ENCODE measurements at places on chromosomes 3 and 15.

GRCh38 chr15:63218100-63218808 lies 28.8 kb downstream of the RAB8B start:
- no peak for DNase-seq

GRCh38 chr3:34382859-34383258 lies 584.4 kb downstream of the PDCD6IP start:
- no peak for DNase-seq

DNA sequence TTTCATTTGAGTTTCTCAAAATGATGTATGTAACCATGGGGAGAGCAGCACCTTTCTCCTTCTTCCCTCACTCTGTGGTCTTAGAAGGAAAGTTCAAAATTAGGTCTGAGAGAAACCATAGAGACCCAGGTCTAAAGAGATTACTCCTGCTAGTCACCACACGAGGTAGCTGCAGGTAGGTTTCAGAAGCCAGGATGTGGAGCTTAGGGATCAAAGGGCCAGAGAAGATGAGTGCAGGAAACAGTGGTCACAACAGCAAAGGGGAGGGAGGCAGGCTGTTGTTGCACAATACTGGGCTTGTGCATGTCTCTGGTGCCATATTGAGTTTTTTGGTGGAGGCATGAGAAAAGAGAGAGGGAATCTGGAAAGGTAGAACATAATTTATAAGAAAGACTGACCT lies 583.6 kb downstream of the AGBL1 start:
- DNase-seq = no peak

- DNase-seq = no peak
These were observed 891.4 kb downstream of the NTRK3 start for GRCh38 chr15:87365186-87365585.

DNA sequence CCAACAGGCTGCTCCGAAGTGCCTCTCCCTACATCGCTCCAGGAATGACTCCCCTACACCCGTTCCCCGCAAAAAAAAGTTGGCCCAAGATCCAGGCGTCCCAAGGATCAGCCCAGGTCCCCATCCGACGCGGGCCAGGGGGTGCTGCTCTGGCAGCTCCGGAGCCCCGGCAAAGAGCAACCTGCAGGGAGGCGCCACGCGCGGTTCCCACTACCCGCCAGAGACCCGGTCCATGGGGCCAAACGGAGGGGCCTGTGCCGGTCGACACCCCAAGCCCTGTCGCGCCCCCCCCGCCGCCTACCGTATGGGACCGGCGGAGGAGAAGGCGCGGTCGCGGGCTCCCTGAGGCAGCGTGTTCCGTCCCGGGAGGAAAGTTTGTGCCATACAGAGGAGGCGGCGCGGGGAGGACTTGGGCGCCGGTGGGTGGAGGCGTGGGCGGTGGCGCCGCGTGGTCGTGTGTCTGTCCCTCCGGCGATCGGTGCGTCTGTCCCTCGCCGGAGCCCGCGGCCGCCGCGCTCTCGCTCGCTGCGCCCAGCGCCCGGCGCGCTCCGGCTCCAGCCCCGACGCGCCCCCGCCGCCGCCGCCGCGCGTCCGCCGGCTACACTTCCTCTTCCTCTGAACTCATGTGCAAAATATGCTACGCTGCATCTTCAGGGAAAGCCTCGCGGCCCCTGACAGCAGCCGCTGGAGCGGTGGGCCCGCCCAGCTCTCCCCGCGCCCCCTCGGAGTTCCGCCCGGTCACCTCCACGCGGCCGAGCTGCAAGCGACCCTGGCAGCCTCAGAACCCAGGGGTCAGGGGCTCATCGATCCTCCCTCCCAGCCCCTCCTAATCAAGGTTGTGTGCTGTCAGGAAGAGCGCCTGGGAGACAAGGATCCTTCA lies at the start of gene RFTN1:
Gene RFTN1 (minus strand): TSS at position 559 of the 880 bp plus-strand sequence. CDS start 19,830 bp downstream, outside the sequence.
- no peak for DNase-seq

DNA sequence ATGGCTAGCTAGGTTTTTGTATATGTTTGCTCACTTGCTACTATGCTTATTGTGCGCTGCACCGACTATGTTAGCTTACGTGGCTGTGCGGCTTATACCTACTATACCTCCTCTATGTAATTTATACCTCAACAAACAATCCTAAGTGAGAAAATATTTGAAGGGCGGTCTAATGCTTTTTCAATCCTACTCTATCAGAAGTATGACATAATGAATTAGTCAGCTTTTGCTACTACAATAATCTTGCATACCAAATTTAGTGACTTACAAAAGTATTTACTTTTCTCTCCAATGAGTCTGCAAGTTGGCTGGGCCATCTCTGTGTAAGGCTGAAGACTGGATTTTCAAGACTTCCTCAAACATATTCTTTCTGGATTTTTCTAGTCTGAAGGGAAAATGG lies 391.2 kb upstream of the NECTIN3 start:
- DNase-seq = no peak

DNA sequence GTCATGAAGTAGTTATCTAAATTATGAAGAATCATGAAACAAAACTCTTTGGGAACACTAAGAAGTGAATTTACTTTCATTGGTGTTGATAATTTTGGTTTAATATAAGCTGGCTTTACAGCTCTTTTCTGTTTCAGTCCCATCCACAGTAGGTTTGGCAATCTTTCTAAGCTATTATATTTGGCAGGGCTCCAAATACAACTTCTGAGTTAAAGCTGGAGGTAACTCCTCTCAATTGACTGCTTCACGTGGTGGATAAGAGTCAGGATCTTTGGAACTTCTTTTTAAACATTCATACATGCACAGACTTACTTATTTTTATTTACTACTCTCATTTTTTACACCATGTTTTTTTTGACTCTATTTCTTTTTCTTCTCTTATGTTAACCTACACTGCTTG lies 106.5 kb upstream of the EPHA3 start:
- DNase-seq = no peak

DNA sequence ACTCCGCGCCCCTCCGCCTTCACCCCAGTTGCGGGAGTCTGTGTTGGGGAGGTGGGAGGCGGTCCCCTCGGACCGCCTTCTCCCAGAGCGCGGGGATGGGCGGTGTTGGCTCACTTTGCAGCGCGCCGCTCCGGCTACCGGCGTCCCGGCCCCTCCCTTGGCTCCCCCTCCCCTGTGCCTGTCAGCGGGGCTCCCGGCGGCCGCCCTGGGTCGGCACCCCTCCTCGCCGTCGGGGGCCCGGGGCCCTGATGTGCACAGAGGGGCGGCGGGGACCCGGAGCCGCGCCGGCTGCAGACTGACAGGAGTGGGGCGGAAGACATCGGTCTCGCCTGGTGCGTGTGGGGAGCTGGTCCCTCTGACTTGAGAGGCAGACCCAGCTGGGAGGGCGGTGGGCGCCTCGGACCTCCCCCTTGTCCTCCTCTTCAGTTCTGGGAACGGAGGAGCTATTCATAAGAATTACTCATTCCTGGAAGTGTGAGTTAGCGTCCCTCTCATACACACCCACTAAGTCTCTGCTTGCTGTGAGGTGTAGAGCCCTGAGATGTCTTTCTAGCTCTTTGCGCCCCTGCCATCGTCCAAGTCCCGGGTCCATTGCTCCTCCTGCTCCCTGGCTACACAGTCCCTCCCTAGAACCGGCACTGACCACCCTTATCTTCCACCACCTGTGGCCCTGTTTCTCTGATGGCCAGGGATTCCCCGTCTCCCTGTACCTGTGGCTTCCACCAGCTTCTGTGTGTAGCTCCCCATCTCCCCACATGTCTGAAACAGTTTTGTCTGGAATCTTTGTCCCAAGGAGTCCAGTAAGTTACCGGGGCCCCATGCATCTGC lies 42.3 kb upstream of the ROPN1 start:
- DNase-seq = no peak

DNA sequence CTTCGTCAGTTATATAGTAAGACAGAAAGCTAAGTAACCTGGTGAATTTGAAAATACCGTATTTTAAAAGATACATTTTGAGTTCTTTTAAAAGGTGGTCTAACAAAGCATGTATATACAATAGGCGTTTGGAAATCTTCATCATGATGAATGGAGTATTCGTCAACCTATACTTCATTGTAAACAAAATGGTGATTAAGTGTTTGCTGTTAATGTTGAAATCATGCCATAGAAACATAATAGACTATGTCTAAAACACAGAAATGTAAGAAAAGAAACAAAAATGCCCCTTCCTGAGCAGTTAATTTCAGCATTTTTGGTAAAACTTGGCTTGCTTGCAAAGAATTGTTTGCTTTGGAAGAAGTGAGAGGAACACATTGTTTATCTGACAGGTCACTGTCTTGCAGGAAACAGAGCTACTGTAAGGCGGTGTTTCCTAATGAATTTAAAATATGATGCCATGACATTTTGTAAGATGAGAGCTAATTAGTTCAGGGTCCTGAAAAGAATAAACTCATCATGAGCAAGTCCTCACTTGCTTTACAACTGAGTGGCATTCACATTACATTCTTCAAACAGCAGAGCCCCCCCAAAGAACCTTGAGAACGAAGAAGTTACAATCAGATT lies 126.7 kb downstream of the SERPINI1 start:
- no peak for DNase-seq

GRCh38 chr15:59157396-59157795 lies 49.2 kb upstream of the LDHAL6B start:
- DNase-seq = no peak

DNA sequence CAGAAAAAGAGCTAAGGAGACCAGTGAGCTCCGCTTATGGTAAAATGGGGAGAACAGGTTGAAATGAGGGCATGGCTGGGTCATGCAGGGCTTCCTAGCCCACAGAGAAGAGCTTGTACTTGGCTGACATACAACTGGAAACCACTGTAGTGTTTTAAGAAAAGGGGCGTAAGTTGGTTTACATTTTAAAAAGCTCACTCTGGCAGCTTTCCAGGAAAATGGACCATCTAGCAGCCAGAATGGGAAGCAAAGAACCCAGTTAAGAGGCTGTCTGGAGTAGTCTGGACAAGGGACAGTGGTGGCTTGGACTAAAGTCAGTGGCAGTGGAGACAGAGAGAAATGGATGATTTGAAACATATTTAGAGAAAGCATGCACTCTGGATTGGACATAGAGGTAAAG lies 1.9 kb downstream of the MORC1 start:
- no peak for DNase-seq

GRCh38 chr15:66456211-66456610 lies 41.4 kb downstream of the SNAPC5 start:
- no peak for DNase-seq

GRCh38 chr3:126419886-126420786 lies 25.4 kb downstream of the CFAP100 start:
- DNase-seq = no peak

- no peak for DNase-seq
These were observed 78.7 kb upstream of the KCNMB2 start for GRCh38 chr3:178457511-178457910.

GRCh38 chr3:44961888-44962287 lies 14.1 kb downstream of the ZDHHC3 start:
- DNase-seq = no peak

DNA sequence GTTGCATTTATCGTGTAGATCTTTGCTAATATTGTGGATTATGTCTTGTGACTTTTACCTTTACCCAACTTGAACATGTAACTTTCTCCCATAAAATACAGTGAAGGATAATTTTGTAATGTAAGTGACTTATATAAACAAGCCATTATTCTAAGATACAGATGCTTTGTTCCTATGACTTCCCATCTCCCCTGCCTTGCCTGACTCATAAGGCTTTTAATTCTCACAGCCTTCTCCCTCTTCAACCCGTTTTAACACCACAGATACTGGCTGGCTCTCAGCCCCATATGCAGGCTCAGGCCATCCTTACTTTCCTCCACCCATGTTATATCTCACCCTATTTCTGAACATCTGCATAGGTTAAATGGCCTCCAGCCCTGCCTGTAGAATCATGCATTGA lies 4.1 kb downstream of the CCNDBP1 start:
- DNase-seq = no peak

- no peak for DNase-seq
These were observed 79.2 kb downstream of the IL1RAP start for GRCh38 chr3:190593075-190593474.

DNA sequence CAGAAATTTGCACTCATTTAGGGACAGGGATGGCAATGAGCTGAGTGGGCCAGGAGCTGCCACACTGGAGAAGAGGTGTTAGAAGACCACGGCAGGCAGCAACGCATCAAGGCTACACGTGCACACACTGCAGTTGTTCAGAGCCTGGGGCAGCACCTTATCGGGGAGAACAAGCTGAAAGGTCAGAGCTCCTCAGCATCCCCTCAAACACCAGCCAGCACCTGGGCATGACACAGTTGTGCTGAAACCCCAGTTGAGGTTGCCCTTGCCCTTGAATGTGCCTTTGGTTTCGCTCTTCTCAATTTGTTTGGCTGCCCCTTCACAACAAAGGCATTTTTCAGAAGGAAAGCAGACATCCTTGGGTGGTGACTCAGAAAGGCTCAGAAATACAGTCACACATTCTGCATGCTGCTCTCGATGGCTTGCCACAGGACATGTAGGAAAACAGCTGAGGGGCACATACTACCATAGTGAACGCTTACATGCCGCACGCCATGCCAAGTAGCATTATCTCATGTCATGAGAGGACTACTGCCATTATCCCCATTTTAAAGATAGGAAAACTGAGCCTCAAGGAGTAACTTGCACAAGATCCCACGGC lies 57.6 kb downstream of the ST8SIA2 start:
- DNase-seq = no peak

DNA sequence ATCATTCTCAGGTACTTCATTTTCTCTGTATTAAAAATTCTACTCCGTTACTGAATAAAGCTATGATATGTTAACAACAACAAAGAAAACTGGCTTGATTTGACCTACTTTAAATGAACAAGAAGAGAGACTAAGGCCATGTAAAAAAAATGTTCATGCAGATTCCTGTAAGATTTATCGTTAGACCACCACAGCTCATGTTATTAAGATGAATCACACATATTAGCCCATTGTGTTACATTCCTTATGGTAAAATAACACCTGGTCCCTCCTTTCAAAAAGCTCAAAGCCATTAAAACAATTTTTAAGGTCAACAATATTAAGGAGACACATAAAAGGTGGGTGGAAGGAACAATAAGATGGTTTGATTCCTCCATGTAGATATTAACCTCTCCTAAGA lies 6.3 kb downstream of the THOC7 start:
- no peak for DNase-seq

DNA sequence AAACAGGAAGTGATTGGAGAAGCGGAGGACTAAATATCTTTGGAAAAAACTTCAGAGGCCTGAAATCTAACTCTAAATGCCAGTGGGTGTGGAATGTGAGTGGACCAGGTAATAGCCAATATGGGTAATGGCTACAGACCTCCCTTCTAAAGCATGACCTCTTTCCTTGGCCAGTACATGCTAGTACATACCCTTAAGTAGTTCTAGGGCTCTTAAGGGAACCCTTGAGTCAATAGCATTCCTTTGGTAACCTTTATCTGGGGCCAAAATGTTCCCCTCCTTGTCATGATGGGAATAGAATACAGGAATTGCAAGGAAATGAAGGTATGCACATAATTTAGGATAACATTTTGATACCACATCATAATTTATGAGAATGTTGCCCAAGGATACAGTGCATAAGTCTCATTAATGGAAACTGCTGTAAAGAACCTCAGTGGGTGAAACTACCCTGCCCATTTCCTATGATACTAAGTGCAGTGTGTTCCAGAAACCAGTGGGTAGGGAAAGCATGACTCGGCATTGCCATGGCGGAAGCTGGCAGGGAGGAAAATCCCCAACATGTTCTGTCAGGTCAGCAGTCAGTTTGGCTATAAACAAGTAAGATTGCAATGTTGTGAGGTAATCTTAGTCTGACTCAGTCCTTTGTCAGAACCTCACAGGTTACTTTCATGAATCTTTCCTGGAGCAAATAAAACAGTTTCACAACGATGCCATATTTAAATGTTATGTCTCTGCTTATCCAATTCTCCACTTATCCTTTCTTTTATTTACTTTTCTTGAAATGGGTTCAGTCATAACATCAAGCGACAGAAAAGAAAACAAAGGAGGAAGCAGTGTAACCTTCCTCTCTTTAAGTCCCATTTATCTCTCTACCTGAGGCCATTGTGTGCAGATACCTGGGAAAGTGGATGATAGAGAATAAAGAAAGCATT lies 23.5 kb upstream of the RAP2B start:
- DNase-seq = no peak

Data from NCI-H1436 treated with DMSO at 0.1 percent for 48 hours (cell line).